ENCODE measurements at places on chromosomes 6 and 20. TPM values are rescaled to one million over a fixed set of nuclear protein-coding genes. Genes with fewer than 3 reads are reported as not detected.

FOXA2 gene
- total RNA-seq = 23.5 TPM

TREM1 gene
- total RNA-seq = 160 TPM

PTGIS gene
- 41.2 TPM for total RNA-seq

BCAS4 gene
- 3.9 TPM for total RNA-seq

PLTP gene
- total RNA-seq = 145 TPM

GRCh38 chr6:110534731-110535492 lies 58.5 kb upstream of the SLC22A16 start:
- no peaks in the 10 kb centered on the region for H3K36me3 ChIP-seq
- no peaks in the 10 kb centered on the region for H3K4me1 ChIP-seq
- no peaks in the 10 kb centered on the region for H3K27me3 ChIP-seq

GRCh38 chr6:65816991-65817390 lies 110.0 kb upstream of the EYS start:
- no peak overlapping the region for H3K27ac ChIP-seq
- H3K4me1 ChIP-seq = no peaks in the 10 kb centered on the region
- no peaks in the 10 kb centered on the region for H3K27me3 ChIP-seq
- DNase-seq = no peak

DNA sequence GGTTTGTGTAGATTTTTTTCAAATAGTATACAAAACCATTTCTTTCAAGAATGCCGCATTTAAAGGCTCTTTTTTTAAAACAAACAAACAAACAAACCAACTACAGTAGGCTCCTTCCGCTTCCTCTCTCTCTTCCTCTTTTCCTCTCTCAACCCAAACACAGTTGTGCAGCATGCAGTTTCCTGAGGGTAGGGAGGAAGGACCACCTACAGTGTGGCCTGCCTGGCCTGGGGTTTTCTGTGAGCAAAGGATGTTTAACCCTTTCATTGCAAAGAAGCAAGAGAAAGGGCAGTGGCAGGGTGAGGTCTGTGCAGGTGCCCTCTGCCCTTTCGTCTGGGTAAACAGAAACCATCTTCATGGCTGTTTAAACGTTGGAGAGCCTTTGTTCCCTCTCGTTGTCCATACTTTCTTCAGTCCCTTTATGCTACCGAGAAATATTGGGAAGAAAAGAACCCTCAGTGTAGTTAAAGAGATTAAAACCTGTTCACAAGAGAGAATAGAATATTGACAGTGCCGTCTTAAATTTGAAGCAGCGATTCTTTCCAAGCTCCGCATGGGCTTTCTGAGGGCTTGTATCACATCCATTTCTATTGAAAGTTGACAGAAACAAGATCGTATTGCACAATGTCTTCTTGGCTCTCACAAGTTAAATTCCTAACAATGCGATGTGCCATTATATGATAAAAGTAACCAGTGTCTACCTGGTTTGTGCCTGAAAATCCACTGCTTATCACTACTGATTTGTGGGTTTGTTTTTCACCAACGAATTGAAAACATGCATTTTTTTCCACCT lies 215.5 kb upstream of the SNX9 start:
- H3K36me3 ChIP-seq = no peaks in the 10 kb centered on the region
- no peaks in the 10 kb centered on the region for H3K27me3 ChIP-seq
- no peak for DNase-seq
- no peak overlapping the region for H3K4me3 ChIP-seq

DNA sequence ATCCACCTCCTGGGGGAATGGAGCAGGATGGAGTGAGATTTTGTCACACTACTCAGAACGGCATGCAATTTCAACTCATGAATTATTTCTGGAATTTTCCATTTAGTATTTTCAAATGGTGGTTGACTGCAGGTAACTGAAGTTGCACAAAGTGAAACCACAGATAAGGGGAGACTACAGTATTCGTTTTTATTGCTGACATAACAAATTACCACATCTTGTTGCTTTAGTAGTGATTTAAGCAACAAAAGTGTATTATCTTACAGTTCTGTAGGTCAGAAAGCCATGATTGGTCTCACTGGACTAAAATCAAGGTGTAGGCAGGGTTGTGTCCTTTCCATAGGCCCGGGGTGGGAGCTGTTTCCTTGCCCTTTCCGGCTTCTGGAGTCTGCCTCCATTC lies 133.4 kb upstream of the B3GAT2 start:
- H3K27me3 ChIP-seq = no peaks in the 10 kb centered on the region
- no peak overlapping the region for H3K4me3 ChIP-seq
- H3K36me3 ChIP-seq = no peaks in the 10 kb centered on the region
- no peak overlapping the region for H3K27ac ChIP-seq
- no peaks in the 10 kb centered on the region for H3K4me1 ChIP-seq

DNA sequence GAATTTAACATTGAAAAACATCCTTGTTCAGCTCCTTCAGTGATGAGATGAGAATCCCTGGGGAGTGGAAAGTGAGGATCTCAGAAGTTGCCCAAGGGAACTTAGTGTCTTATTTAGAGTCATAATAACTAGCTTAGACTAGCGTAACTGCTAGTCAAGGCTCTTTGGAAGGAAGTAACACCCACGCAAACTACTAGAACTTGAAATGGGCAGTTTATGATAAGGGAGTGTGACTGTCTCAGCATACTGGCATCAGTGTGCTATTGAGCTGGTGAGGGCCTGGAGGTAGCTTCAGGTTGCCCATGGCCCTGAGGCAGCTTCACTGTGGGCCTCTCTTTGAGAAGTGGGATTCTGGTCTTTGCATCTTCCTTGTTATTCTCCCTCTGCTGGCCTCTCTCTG lies 40.1 kb downstream of the SLX4IP start:
- H3K27me3 ChIP-seq = no peaks in the 10 kb centered on the region
- no peak for DNase-seq
- H3K36me3 ChIP-seq = no peaks in the 10 kb centered on the region
- H3K4me3 ChIP-seq = no peak overlapping the region
- no peak overlapping the region for H3K27ac ChIP-seq

DNA sequence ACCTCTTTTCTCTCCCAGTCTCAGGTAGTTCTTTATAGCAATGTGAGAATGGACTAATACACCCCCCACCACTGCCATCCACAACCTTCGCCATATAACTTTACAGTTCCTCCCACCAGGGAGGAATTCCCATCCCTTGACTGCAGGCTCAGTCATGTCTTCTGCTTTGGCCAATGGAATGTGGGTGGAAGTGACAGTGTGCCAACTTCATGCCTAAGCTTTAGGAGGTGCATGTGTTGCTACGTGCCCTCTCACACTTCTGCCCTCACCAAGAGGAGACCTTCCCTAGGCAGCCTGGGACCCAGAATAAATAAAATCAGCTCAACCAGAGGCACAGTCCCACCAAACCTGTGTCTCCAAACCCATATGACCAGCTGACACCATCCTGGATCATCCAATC lies 33.0 kb upstream of the LRRN4 start:
- no peak overlapping the region for H3K4me3 ChIP-seq
- H3K4me1 ChIP-seq = no peaks in the 10 kb centered on the region
- H3K27me3 ChIP-seq = no peaks in the 10 kb centered on the region
- no peak for DNase-seq
- no peak overlapping the region for H3K27ac ChIP-seq

- DNase-seq = no peak
- H3K4me3 ChIP-seq = no peak overlapping the region
- H3K4me1 ChIP-seq = no peaks in the 10 kb centered on the region
- peaks cover 89% of the 10 kb centered on the region for H3K36me3 ChIP-seq
- H3K27ac ChIP-seq = no peak overlapping the region
- H3K27me3 ChIP-seq = no peaks in the 10 kb centered on the region
Measured at GRCh38 chr6:166419286-166419685, 36.5 kb upstream of the MPC1 start.

GRCh38 chr6:160435935-160436334 lies 87.8 kb downstream of the SLC22A3 start:
- no peaks in the 10 kb centered on the region for H3K4me1 ChIP-seq
- no peaks in the 10 kb centered on the region for H3K27me3 ChIP-seq
- no peaks in the 10 kb centered on the region for H3K36me3 ChIP-seq
- no peak overlapping the region for H3K4me3 ChIP-seq

- H3K4me3 ChIP-seq = no peak overlapping the region
- H3K27me3 ChIP-seq = no peaks in the 10 kb centered on the region
- no peaks in the 10 kb centered on the region for H3K36me3 ChIP-seq
- no peak overlapping the region for H3K27ac ChIP-seq
Measured at GRCh38 chr6:31246051-31246521, 25.8 kb downstream of the HLA-C start.

All from lower lobe of right lung (tissue), 2 donors.